ENCODE measurements at places on chromosomes 3 and 15. TPM values are rescaled to one million over a fixed set of nuclear protein-coding genes. Genes with fewer than 3 reads are reported as not detected.

- no peak for DNase-seq
Observed at GRCh38 chr15:30921106-30921505, 17.4 kb downstream of the FAN1 start.

COL6A6 gene
- total RNA-seq = 1.6 TPM

GRCh38 chr3:119333773-119334509 lies 39.8 kb downstream of the ARHGAP31 start:
- peak; percentile 80 for DNase-seq

GRCh38 chr15:81092559-81092902 lies 41.5 kb upstream of the CFAP161 start:
- DNase-seq = peak; percentile 43

DNA sequence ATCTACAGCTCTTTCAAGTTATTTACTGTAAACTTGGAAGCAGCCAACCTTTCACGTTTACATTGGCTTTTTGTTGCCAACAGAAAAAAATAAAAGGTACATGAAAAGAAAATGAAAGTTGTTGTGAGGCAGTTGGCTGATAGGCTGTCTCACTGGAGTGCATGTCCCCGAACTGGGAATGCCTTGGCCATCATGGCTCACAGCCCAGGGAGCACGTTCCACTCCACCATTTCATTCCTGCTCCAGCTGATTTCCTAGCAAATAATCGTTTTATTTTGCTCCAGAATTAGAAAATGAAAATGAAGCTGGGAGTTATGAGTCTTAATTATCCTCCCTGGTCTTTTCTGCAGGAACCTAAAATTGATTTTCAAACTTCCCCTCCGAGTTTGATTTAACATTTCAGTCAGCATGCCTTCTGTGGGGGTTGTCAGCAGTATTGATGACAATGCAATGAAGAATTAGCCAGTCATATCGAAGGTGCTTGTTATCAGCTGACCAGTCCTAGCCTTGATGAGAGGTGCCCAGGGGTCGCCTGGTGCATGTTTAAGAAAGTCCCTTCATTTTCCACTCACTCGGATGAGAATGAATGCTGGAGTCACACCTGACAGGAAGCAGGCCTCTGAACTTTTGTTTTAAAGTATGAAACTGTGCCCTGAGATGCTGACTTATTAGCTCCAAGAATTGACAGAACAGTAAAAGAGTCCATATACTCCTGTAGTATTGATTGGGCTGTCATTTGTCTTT lies 293.7 kb upstream of the TRIM42 start:
- peak; percentile 30 for DNase-seq

- no peak for DNase-seq
Observed at GRCh38 chr3:56124546-56124945, 343.7 kb downstream of the ERC2 start.

GRCh38 chr3:174308736-174309135 lies 550.4 kb upstream of the NAALADL2 start:
- no peak for DNase-seq

DNA sequence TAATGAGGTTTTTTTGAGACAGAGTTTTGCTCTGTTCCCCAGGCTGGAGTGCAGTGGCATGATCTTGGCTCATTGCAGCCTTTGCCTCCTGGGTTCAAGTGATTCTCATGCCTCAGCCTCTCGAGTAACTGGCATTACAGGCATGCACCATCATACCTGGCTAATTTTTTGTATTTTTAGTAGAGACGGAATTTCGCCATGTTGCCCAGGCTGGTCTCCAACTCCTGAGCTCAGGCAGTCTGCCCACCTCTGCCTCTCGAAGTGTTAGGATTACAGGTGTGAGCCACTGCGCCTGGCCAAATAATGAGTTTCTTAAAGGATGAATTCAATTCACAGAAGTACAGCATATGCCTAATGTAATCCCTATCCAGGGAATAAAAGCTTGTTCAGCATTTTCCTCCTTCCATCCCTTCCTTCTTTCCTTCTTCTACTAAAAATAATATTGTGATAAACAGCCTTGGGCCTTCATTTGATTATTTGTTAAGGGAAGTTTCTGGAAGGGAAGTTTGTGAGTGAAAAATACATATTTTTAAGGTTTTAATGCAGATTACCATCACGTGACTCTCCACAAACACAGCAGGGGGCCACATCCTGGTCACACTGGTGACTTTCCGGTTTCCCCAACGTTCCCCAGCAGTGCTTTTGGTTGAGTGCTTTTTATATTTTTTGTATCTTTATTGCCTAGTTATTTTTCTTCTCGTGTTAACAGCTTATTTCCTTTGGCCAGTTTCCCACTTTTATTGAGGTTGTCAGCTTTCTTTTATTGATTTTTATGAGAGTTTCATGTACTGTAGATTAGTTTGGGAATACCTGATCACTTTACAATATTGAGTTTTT lies 116.8 kb downstream of the USP13 start:
- no peak for DNase-seq

GRCh38 chr3:197353001-197353866 lies 54.8 kb upstream of the DLG1 start:
- DNase-seq = no peak

GRCh38 chr3:10322352-10322710 lies 1.4 kb upstream of the SEC13 start:
- DNase-seq = no peak

GRCh38 chr15:41304149-41304770 lies 28.1 kb downstream of the OIP5 start:
- no peak for DNase-seq

ITIH4 gene
- 4.1 TPM for total RNA-seq

EXOSC7 gene
- 25.0 TPM for total RNA-seq

DNA sequence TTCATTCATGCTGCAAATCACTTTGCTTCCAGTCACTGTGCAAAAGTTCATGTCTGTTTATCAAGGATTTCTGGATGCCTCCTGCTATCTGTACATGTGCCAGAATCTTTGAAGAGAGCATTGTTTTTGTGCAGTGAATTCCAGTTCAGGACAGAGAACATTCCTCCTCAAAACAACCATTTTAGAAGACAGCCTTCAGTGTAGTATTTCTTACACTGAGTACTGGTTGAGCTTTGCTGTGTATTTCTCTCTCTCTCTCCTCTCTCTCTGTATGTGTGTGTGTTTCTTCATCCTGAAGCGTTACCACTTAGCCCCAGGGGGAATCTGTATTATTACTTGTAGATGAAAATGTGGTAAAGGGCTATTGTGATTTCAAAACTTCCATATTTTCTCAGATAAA lies 123.8 kb upstream of the CHL1 start:
- no peak for DNase-seq

GRCh38 chr3:143633816-143634215 lies 214.5 kb downstream of the SLC9A9 start:
- no peak for DNase-seq

DNA sequence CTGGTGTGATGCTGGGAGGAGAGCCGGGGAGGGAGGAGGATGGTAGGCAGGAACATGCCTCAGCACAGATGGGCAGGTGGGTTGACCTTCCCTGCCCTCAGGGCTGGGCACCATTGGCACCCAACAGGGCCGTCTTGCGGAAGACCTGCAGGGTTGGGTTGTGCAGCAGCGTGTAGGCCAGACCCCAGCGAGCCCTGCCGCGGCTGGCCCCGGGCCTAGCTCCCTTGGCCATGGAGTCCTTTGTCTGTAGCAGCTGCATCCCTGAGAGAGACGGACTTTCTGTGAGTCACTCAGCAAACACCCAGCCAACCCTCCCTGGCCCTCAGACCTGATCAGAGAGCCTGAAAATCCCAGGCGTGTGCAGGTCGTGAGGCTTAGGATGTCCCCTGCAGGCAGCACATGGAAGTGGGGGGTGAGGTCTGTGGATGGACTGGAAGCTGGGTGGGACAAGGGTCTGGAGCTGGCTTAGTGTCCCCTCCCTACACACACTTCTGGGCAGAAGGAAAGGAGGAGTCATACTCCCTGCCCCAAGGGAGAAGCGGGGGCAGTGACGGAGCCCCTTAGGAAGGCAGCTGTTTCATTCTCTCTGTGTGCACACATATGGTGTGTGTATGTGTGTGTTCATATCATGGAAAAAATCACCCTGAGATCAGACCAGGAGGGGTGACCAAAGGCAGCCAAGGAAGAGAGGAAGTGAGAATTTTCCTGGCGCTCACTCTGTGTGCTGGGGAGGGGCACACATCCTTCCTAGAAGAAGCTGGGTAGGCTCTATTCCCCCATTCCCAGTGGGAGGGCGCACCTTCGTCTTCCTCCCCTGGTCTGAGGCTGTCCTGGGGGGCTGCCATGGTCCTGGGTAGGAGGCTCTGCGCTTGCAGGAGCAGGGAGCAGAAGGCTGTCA lies 6.7 kb downstream of the ISLR start:
- peak; percentile 66 for DNase-seq
